Activated CD4-positive, alpha-beta memory T cell treated with anti-CD3 and anti-CD28 coated beads, Interleukin-2, amount 10 ng/mL, durations not matched to agents 7 days and 5 days (primary cell): ENCODE measurements at places on chromosomes 4 and X.
A peak's percentile ranks its signal among the peaks of the same experiment; 100 is the strongest.

DNA sequence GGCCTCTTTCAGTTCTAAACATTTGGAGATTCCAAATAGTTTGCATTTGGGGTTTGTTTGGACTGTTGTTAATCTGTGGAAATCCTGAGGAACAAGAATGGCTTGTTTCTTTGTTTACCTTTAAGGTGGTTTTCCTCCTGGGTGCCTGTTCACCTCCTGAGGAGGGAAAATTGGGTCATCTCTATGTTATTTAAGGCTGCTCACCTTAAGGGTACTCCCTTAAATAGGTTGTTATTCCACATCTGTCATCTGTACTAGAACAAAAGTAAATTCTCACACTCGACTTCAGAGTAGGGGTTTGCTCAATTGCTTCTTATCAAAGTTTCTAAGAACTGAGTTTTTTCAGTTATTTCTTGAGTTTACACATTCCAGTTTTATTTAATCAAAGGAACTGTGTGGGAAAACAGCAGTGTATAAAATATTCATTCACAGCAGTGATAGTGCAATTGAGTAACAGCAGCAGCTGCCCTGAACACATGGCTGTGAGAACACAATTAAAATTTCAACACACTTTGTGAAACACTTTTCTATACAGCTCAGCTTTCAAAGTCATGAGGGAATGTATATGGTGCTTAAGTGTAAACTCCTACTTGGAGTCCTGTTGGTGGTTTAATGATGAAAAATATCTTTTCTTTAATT, 238.5 kb upstream of the PGRMC2 start:
- DNase-seq = no peak

DNA sequence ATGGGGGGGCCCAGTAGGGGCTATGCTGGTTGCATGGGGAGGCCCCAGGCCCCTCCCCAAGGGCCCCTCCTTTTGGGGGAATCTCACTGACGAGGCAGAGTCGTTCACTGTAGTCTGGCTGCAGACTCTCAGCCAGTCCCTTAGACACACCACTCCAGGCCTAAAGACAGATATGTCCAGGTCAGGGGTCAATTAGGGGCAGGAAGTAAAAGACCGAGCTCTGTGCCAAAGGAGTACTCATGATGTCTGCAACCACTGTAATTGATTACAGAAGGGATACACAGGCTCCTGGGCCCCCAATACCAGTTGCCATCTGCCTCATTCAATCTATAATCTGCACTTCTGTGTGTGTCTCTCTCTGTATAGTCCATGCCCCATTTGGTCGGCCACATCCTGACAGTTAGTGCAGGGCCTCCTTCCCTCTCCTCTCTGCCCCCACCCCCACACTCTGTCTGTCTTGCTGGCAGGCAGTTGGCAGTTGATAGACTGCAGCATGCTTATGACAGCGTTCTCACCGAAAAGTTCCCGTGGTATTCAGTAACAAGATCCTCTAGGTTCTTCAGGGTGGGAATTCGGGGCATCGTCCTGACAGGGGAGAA, 1.3 kb upstream of the CXorf65 start:
- DNase-seq = peak; percentile 67

GRCh38 chrX:66684196-66684595, 45.3 kb upstream of the EDA2R start:
- no peak for DNase-seq

GRCh38 chr4:112938461-112939058, 110.9 kb upstream of the ANK2 start:
- no peak for DNase-seq

- no peak for DNase-seq
Measured at GRCh38 chr4:122172266-122172665, 20.1 kb downstream of the BLTP1 start.

GRCh38 chr4:26762650-26763049, 98.0 kb upstream of the STIM2 start:
- no peak for DNase-seq

DNA sequence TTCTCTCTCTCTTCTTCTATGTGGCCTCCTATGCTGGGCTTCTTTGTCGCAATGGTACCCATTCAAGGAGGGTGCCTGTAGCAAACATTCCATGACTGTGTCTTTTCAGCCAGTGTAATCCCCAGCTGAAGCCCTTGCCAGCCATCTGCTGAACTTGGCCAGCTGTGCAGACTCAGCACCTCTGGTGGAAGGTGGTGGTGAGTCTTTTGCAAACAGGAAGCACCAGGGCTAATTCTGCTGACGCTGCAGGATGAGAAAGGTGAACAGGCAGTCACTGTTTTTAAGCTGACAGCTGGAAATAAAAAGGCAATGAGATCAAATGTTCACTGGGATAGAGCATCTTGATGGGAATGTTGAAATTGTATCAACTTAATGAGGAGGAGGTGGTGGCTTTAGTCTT, 298.7 kb upstream of the CLNK start:
- DNase-seq = peak; percentile 17

GRCh38 chrX:9851890-9852289, 65.7 kb downstream of the SHROOM2 start:
- no peak for DNase-seq

DNA sequence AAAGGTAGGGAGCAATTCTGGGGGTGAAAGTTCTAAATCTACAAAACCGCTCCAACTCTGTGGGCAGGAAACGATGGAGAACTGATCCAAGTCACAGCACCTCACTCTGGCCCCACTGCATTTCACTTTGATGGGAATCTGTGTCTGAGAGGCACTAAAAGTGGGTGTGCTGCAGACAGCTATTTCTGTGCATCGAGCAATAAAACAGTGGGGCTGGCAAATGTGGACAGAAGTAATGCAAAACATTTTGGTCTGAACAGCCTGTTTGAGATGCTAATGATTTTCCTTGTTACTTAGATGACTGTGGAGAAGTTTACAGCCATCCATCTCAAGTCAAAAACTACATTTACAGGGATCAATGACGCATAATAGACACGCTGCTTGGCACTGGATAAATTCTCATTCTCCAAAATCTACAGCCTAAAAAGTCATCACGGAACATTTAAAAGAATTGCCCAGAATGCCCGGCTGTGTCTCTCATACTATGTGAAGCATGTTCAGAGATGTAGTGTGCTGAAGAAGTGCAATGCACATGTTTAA, 1671.6 kb upstream of the TENM3 start:
- DNase-seq = no peak

GRCh38 chr4:184142121-184143000, 75.3 kb downstream of the ENPP6 start:
- no peak for DNase-seq

- DNase-seq = no peak
Measured at GRCh38 chrX:102491766-102492165, 20.2 kb upstream of the TCP11X2 start.

DNA sequence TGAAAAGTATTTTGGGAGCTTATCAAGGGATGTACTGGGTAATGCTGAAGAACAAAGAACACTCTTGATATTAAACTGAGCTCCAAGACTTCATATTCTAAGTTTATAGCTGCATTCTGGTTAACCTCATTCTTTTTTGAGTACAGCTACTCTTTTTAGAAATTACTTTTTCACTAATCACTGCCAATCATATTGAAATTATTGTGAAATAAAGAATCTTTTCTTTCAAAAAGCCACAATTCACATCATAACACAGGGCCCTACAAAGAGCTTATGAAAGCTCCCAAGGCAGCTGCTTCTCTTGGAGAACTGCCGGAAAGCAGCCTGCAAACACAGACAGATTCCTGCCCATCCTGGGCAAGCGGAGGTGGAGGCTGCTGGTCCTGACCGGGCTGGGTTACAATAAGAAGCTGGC, 121.4 kb downstream of the RNF150 start:
- no peak for DNase-seq

GRCh38 chrX:12814420-12814819, 23.2 kb downstream of the PRPS2 start:
- peak; percentile 56 for DNase-seq

DNA sequence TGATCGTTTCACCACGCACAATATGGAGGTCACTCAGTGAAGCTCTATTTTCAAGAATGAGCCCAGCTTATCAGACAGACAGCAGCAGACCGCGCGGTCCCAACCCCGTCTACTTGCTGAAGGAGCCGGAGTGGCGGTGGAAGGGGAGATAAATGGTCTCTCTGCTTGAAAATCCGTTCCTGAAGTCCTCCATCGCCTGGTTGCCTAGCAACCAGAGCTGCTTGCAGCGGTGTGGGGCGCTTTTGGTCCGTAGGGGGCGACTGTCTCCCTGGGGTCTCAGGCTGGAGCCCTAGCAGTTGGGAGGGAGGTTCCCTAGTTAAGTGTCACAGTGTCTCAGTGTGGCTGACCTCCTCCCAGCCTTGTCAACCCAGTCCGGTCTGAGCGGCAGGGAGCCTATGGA, 8.3 kb upstream of the DLG3 start:
- DNase-seq = no peak

DNA sequence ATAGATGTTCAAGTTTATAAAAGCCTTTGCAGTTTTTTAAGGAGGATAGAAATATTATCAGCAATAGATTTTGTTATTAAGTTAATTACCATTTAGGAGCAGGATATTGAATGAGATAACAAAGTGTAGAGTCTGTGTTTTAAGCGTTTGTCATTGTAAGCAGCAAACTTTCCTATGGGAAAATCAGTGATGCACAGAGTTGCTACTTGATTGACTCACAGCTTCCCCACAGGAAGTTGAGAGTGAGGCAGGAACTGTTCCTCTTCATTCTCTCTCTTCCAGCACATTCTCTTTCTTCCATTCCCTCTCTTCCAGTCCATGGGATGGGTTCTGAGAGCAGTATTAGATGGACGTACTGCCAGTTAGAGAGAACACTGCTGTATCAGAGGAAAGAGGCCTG, 867.7 kb upstream of the AGA start:
- DNase-seq = no peak

DNA sequence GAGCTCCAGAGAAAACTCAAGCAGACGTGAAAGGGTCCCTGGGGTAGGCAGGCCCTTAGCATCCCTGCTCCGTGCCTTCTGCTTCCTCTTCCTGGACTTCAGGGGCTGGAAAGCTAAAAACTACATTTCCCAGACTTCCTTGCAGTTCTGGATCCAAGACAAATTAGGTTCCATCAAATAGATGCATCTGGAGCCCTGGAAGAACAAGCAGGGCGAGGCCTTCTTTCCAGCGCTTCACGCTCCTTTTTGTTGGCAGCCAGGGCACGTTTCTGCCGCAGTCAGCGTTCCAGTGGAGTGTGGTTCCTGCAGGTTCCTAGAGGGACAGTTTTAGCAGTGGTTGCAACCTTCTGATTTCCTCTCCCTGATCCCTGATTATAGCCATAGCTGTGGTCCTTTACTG, 53.6 kb upstream of the MSX1 start:
- no peak for DNase-seq

DNA sequence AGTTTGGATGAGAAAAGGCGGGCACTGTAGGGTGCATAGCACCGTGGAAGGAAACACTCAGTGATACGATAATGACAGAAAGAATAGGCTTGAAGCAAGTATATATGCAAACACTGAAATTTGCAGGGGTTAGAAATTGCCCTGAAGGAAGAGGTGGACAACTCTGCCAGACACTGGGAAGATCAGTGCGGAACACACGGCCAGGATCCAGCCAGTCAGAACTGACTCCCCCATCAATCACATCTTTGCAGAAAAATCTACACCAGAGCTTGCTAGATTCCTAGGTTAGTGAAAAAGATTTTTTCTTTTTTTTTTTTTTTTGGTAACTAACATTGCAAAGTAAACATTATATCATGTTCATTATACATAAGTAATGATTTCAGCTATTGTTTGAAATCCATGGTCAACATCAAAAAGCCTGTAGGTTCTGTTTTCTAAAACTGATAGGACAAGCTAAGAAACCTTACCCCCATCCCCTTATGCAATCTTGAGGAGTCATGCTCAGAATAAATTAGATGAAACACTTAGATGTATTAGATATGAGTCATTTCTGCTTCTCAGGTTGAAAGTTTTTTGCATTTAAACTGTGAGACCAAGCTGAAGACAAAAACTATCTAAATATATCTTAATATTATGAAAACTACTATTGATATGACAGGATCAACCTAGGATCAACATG, 38.9 kb downstream of the TRIML1 start:
- no peak for DNase-seq

DNA sequence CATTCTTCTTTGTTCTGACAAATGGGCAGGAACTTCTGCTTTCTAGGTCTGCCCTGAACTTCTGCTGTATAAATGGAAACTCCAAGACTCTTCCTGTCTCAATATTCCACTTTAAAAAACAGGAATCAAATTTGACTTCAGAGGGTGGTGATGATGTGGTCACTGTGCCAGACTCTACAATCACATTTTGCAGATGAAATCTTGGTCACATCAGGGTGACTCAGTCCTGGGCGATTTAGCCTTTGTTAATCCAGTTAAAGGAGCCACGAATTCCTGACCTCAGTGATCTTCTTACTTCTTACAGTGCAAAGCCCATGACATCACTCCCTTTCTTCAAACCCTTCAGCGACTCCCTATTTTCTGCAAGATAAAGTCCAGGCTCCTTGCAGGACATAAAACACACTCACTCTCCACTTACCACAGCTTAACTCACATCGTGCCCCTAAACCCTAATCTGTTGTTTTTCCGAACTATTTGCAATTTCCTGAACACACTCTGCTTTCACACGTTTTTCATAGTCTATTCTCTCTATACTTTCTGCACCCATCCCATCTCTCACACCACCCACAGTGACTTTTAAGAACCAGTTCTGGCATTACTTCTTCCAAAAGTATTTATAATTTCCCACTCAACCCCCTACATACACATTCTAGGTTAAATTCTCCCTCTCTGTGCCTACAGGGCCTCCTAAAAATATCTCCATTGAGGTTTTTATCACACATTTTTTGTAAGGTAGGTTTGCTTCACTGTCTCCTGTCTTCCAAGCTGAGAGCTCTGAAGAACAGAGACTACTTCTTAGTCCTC, 11.1 kb downstream of the GASK1B start:
- DNase-seq = no peak

- DNase-seq = peak; percentile 21
Measured at GRCh38 chr4:70722199-70722791, 531 bp downstream of the RUFY3 start.

DNA sequence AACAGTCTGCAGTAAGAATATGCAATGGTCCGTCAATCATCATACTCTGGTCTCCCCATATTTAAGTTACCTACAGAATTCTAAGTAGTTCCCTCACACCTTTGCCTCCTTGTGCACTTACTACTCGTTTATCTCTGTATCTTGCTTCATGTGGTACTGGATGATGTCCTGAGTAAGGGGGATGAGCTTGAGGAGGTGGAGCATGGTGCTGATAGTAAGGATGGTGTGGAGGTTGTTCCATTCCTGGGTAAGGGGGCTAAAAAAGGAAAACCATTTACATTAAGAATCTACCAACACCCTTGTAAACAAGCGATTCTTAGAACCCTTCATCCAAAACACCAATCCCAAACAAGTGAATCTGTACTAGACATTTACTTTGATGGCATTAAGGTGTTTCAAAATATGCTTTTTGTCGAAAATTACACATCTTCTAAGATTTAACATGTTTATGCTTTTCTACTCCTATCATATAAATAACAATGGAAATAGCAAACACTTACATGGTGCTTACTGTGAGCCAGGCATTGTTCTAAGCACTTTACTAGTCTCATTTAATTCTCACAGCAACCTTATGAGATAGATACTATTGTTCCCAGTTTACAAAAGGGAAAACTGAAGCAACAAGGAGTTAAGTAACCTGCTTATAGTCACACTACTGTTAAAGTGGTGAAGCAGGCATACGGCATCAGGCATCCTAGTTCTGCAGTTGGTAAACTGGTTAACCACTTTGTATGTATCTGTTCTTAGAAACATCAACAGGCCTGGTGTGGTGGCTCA, 33.5 kb downstream of the YTHDC1 start:
- no peak for DNase-seq

- peak; percentile 63 for DNase-seq
Measured at GRCh38 chr4:81505004-81505598, 33.4 kb upstream of the RASGEF1B start.
